ENCODE measurements at places on chromosomes 6 and 20. TPM values are rescaled to one million over a fixed set of nuclear protein-coding genes. Genes with fewer than 3 reads are reported as not detected.

GRCh38 chr6:44727651-44728630 is 340.4 kb downstream of the CDC5L start:
- H3K27ac ChIP-seq: no peak overlapping the region
- H3K4me3 ChIP-seq: no peak overlapping the region

ZSCAN23 gene
- total RNA-seq: 7.4 TPM

TNFRSF6B gene
- 2.9 TPM for total RNA-seq

- peaks cover 20% of the 10 kb centered on the region for H3K36me3 ChIP-seq
- H3K4me1 ChIP-seq: peaks cover 18% of the 10 kb centered on the region
- no peak overlapping the region for H3K27ac ChIP-seq
- no peak for DNase-seq
These were observed 1.6 kb upstream of the ADRM1 start for GRCh38 chr20:62301111-62301668.

KCNK15 gene
- 81.3 TPM for total RNA-seq
